ENCODE measurements at places on chromosomes 1 and 21.

GRCh38 chr1:186760446-186760845, 68.3 kb upstream of the PLA2G4A start:
- DNase-seq, result no peak

GRCh38 chr1:109298666-109299557, 7.9 kb downstream of the MYBPHL start:
- no peak for DNase-seq

- DNase-seq, result no peak
Observed at GRCh38 chr1:107262467-107263286, 121.8 kb downstream of the NTNG1 start.

DNA sequence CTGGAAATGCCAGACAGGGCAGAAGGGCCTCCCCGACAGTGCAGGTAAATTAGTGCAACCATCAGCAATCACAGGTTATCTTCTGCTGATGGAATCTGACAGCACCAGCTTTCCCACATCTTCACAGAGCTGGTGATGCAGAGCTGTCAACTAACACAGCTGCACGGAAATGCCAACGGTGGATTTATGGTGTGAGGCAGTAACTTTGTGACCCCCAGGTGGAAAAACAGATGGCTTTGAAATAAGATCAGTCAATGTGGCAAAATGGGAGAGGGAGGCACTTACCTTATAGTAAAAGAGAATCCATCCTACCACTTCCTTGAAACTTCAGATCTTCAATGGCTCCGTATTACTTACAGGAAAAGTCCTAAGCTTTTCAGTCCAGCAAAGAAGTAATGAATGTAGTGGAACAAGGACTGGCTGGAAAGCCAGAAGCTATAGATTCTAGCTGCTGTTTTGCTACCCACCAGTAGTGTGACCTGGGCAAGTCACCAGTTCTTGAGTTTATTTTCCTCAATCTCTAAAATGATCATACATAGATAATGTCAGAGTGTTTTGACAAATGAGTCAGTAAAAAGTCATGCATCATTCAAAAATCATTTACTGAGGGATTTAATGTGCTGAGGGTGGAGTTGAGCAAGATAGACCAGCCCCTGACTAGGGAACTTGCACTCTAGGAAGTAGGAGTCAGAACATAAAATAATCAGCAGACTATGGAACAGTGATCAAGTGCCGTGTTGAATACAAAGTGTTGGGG, 245.7 kb upstream of the JUN start:
- DNase-seq, result no peak

GRCh38 chr1:7403265-7404045, 367.6 kb upstream of the VAMP3 start:
- DNase-seq, result no peak

- DNase-seq, result peak; percentile 4
Observed at GRCh38 chr1:225777058-225777582, 506 bp upstream of the SRP9 start.

DNA sequence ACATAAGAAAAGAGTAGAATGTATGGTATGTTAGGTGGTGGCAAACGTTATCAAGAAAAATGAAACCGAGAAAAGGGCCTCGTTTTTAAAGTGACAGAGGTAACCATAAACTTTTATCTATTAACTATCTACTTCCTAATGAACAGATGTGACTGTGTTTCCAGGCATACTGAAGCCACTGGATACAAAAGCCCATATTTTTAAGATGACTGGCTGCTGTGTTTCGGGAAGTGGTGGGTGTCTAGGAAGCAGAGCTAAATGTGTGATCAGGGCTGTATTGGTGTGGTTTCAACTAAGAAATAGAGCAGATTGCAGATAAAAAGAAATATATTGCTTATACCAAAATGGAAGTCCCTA, 71.8 kb downstream of the CHRM3 start:
- DNase-seq, result no peak

DNA sequence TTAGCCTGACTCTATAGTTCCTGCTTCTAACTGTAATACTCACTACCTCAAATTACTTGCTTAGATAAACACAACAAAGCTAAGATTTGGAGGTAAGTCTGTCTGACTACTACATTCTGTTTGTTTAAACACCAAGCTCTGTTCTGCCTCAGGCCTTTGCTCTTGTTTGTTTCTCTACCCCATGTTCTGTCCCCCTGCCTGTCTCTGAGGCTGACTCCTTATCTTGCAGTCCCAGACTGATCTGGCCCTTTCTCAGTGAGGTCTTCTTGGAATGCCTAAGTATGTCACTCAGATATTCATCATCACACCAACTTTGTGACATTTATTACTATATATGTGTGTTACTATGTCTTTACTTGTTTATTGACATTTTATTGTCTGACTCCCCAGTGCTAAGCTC, 425.5 kb downstream of the LMO4 start:
- no peak for DNase-seq

DNA sequence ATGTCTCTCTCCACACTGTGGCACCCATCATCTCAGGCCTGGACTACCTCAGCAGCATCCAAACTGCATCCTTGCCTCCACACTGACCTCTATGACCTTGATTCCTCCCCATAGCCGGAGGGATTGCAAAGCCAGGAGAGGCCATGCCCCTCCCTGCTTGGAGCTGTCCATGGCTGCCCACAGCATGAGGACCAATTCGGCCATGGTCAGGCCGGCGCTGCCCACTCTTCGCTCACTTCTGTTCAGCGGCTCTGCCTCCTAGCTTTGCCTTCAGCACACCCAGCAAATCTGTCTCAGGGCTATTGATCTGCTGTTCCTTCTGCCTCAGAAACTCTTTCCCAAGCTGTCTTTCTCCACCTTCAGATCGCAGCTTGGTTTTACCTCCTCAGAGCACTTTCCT, 94.5 kb downstream of the TNR start:
- DNase-seq, result no peak

- DNase-seq, result peak; percentile 66
Observed at GRCh38 chr1:43529206-43529731, 1.4 kb upstream of the PTPRF start.

DNA sequence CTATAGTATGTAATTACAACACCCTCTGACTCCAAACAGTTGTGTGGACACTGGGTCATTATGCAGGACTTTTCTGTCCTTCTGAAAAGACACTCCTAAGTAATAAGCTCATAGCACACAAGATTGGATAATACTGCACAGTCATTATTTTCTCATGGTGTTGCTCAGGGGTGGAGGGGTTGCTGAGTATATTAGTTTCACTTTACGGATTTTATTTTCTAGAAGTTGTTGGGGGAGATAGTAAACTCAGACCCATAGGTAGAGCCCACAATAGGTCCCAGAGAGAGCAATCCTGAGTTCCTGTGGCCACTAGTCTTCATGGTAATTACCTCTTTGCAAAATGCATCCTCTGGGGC, 53.4 kb downstream of the DUSP10 start:
- no peak for DNase-seq

DNA sequence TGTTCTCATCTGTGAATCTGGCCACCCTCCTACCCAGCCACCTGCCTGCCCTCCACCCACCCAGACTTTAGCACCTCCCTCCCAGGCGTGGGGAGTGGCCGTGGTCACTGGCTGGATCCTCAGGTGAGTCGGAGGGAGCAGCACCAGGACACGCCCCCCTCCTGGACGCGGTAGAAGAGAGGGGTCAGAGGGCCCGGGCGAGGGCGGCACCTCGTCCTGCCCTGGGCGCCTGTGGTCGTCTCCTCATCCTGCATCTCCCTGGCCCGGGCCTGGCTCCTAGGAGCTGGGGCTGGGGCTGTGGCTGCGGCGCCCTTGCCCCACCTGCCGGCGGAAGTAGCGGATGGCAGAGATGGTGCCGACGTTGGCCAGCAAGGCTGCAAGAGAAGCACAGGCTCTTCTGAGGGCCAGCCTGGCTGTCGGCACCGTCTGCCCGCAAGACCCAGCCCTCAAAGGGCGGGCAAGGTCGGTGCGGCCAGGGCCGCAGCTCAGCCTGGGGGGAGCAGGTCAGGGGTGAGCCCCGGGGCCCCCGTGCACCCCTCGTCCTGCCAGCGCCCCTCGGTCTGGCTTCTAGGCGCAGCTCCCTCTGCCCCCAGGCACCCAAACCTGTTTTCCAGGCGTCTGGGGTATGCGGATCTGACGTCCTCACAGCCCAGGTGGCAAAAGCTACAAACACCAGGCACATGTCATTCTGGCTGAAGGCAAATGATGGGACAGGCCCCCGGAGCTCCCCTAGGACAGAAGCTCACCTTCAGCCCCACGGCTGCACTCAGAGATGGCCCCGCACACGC, 5.8 kb downstream of the PERM1 start:
- peak; percentile 42 for DNase-seq

- DNase-seq, result no peak
Observed at GRCh38 chr1:228016181-228016510, 9.3 kb downstream of the WNT3A start.

- no peak for DNase-seq
Observed at GRCh38 chr1:183279835-183280234, 93.8 kb downstream of the LAMC2 start.
